ENCODE measurements at places on chromosomes 7 and 10. TPM values are rescaled to one million over a fixed set of nuclear protein-coding genes. Genes with fewer than 3 reads are reported as not detected.

Gene GRM3
- total RNA-seq: not detected

Gene NAT16
- total RNA-seq: not detected

Gene WAPL
- total RNA-seq: 71.4 TPM

Gene TSPAN12
- 34.9 TPM for total RNA-seq

Gene TMEM229A
- total RNA-seq: not detected

Gene LDB3
- 3.5 TPM for total RNA-seq

Gene EPO
- total RNA-seq: not detected

DNA sequence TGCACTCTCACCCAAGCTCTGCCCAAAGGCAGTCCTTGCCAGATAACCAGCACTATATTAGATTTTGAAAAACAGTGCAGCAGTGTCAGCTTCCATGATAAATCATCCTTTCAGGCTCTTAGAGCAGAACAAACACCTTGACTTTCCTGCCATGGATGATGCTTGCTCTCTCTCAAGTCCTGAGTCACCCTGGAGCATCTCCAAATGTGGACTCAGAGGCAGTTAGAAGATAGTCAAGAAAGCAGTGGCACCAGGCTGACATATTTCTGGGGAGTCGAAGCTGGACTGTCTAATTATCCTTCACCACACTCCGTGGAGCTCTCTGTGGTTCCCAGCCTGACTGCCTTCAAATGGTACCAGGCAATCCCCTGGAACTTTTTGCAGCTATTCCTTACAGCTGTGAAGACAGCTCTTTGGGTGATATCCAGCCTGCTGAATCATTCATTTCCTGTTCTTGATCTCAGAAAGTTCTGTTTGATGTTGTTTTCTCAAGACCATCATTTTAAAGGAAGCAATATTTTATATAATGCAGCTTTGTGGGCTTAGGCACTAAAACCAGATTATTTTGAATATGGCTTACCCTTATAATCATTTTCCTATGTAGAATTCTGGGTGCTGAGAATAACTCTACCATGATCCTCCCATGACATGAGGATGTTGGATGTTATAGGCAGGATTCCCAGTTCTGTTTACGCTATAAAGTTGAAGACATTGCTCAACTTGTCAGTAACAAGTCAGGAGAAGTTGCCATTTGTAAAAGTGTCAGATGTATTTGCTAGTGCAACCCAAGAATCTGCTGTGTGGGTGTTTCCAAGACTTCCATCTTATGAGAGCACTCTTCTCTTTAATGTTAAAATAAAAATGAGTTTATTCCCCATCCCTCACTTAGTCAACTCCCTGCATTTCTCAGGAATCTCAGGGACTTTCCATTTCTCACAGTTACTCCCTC, 233.8 kb downstream of the C7orf25 start:
- peaks cover 4% of the 10 kb centered on the region for H3K4me1 ChIP-seq
- no peak for DNase-seq
- H3K4me3 ChIP-seq: no peak overlapping the region
- H3K27ac ChIP-seq: peak overlapping the region; percentile 77
- no peaks in the 10 kb centered on the region for H3K36me3 ChIP-seq
- no peaks in the 10 kb centered on the region for H3K27me3 ChIP-seq

DNA sequence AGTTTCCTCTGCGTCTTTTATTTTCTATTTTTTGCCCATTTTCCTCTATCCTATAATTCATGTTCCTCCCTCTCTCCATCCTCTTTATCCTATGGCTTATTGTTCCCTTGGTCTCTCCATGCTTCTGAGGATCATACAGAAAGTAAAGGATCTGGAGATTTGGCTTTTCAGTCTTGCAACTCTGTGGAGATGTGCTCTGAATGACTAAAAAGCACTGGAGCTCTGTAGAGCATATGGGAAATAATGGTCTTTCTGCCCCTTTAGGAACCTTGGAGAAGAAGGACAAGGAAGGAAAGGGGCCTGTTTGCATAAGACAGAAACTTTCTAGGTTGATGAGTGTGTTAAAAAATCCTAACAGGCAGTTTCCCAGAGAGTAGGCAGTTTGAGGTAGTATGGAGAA, 120.1 kb downstream of the PHTF2 start:
- no peaks in the 10 kb centered on the region for H3K4me1 ChIP-seq
- no peak overlapping the region for H3K27ac ChIP-seq
- peaks cover 13% of the 10 kb centered on the region for H3K36me3 ChIP-seq

DNA sequence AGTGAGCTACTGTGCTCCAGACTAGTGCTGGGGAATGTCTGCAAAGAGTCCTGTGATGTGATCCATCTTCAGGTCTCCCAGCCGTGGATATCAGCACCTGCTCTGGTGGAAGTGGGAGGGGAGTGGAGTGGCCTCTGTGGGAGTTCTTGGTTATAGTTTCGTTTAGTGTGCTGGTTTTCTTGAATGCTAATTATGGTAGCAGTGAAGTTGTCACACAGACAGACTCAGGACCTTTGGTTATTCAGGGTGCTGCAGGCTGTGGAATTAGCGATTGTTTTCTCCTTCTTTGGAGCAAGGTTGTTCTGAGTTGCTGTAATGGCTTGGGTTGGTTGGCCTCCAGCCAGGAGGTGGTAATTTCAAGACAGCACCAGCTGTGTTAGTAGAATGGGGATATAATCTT, 132.7 kb upstream of the HGF start:
- H3K4me3 ChIP-seq: no peak overlapping the region
- no peak overlapping the region for H3K27ac ChIP-seq
- no peaks in the 10 kb centered on the region for H3K27me3 ChIP-seq
- no peaks in the 10 kb centered on the region for H3K4me1 ChIP-seq
- no peak for DNase-seq

DNA sequence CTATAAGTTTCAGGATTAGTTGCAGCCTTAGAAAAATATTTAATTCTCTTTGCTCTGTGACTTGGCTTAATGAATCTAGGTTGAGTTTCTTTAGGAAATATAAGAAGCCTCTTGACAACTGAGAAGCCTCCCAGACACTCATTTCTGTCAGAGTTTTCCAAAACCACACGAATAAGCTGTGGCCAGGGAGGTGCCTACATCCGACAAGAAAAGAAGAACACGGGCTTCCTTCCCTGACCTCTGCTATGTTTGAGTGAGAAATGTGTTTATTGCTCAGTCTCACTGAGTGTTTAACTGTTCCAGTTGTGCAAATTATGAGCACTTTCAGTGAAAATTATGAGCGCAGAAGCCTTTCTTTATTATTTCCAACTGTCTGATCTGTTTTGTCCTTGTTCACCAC, 105.0 kb downstream of the TRIL start:
- H3K27me3 ChIP-seq: peaks cover 46% of the 10 kb centered on the region
- H3K36me3 ChIP-seq: no peaks in the 10 kb centered on the region
- no peak overlapping the region for H3K27ac ChIP-seq
- peaks cover 4% of the 10 kb centered on the region for H3K4me1 ChIP-seq

GRCh38 chr7:98058186-98058585, 48.5 kb upstream of the LMTK2 start:
- no peak overlapping the region for H3K27ac ChIP-seq
- H3K4me1 ChIP-seq: no peaks in the 10 kb centered on the region
- peaks cover 5% of the 10 kb centered on the region for H3K27me3 ChIP-seq
- no peaks in the 10 kb centered on the region for H3K36me3 ChIP-seq
- no peak for DNase-seq

DNA sequence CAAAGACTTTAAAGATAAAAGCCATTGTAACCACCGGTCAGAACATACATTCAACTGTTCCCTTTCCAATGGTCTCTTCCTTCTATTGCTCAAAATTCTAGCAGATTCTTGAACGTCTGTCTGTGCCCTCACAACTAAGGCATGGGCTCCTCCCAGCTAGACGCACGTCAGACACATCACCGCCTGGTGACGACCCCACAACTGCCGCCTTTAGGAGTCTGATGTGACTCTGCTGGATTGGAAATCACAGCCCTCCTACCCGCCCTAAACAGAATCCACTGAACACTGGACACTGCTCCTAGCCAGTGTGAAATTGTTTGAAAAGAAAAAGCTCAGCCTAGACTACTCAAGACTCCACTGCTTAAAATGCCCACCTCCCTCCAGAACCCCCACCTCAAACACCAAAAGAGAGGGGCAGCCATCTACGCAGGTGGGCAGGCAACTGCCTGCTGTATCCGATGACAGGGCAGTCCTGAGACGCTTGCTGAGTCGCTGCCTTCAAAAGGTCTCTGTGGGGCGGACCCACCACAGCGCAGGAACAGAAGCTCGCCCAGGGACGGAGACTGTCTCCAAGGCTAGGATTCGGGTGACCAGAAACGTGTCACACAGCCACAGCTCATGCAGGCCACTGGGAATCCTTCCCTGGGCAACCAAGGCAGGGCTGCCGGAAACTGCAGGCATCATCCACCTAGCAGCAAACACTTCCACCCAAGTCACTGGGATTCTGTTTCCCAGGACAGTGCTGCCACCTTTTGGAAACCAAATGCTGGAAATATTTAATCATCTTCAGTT, 34.7 kb downstream of the GSDME start:
- H3K36me3 ChIP-seq: no peaks in the 10 kb centered on the region
- no peak overlapping the region for H3K27ac ChIP-seq
- no peak overlapping the region for H3K4me3 ChIP-seq
- no peaks in the 10 kb centered on the region for H3K27me3 ChIP-seq

- H3K36me3 ChIP-seq: no peaks in the 10 kb centered on the region
- no peak overlapping the region for H3K4me3 ChIP-seq
- no peak for DNase-seq
- no peaks in the 10 kb centered on the region for H3K4me1 ChIP-seq
- H3K27ac ChIP-seq: no peak overlapping the region
Measured at GRCh38 chr10:78664929-78665553, 403.7 kb upstream of the ZMIZ1 start.

DNA sequence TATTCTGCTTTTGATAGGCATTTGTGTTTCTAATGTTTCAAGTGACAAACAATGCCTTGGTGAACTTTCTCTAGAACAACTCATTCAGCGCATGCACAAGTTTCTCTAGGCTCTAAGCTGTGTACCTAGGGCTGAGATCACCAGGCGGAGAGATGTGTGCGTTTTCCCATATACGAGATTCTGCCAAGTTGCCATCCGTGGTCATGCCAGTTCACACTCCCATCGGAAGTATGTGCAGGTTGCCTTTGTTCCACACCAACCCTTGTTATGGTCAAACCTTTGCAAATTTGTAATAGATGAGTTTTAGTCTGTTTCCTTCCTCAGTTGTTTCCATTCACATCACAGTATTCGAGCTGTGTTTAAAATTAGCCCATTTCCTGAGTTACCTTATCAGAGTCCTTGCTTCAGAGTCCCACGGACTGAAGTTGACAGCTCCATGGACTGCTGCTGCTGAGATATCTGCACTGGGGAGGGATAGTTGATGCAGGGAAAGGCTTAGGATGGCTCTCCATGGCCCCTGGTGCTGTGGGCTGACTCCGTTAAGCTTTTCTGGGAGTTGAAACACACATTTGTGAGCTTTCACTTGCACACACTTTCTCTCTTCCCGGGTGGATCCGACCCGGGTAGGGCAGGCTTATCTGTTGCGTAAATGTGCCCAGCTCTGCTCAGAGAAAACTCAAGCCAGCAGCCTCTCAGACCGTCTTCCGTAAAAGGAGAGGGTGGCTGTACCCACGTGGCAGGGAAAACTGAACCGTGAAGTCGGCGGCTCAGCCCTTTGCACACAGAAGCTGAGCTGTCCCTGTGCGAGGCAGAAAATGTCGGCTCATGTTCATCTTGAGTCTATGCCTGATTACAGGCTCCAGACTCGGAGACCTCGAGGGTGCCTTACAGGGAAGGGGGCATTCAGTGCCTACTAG, 49.4 kb downstream of the HK1 start:
- H3K27me3 ChIP-seq: no peaks in the 10 kb centered on the region
- peaks cover 23% of the 10 kb centered on the region for H3K4me1 ChIP-seq
- peak; percentile 75 for DNase-seq
- no peaks in the 10 kb centered on the region for H3K36me3 ChIP-seq

GRCh38 chr7:50622821-50623220, 57.6 kb upstream of the DDC start:
- no peaks in the 10 kb centered on the region for H3K27me3 ChIP-seq
- H3K4me1 ChIP-seq: no peaks in the 10 kb centered on the region
- H3K27ac ChIP-seq: no peak overlapping the region
- H3K36me3 ChIP-seq: no peaks in the 10 kb centered on the region
- H3K4me3 ChIP-seq: no peak overlapping the region
- DNase-seq: no peak

GRCh38 chr10:123150986-123151736, 3.0 kb upstream of the BUB3 start:
- peaks cover 74% of the 10 kb centered on the region for H3K27me3 ChIP-seq
- DNase-seq: no peak
- H3K4me3 ChIP-seq: peak overlapping the region; percentile 39
- H3K36me3 ChIP-seq: peaks cover 2% of the 10 kb centered on the region
- H3K4me1 ChIP-seq: peaks cover 18% of the 10 kb centered on the region

DNA sequence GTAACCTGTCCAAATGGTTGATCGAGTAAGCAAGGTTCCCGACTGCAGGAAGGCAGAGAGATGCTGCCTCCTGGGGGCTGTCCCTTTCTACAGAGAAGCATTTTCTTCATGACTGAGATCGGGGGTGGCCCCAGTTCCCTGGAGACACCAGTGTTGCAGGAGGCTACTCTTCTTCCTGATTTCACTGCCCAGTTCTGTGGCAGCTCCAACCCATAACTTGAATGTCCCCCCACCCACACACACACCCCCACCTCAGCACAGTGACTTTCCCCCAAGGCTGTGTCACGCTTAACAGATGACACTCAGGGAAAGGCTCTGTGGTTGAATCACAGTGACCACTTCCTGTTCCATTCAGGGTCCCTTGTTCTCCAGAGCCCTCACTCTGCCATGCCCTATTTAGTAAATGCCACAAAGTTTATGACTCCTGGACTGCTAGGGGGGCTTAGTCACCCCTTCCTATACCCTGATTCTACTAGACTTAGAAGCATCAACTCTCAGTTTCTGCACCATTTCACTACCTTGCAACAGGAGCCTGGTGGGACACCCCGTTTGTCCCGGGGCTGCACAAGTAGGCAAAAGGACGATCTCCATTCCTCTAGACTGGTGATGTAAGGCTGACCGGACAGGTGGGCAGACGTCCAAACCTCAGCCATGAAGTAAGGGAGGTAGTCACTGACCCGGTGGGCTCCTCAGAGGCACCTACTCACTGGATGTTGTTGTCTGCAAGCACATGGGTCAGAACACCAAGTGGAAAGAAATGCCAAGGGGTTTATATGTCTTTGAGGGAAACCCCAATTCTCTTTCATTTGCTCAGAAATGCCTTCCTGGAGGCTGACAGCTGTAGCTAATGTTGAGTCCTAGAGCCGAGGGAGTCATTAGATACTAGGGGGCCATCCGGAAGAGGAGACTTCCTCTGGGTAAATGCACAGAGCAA, 31.3 kb upstream of the SMC3 start:
- H3K4me3 ChIP-seq: no peak overlapping the region
- peaks cover 14% of the 10 kb centered on the region for H3K27me3 ChIP-seq
- DNase-seq: peak; percentile 36
- no peaks in the 10 kb centered on the region for H3K4me1 ChIP-seq
- H3K36me3 ChIP-seq: no peaks in the 10 kb centered on the region
- H3K27ac ChIP-seq: no peak overlapping the region

- H3K36me3 ChIP-seq: no peaks in the 10 kb centered on the region
- H3K27me3 ChIP-seq: no peaks in the 10 kb centered on the region
- no peak overlapping the region for H3K4me3 ChIP-seq
- DNase-seq: no peak
Measured at GRCh38 chr10:113965683-113966082, 78.0 kb upstream of the ADRB1 start.

DNA sequence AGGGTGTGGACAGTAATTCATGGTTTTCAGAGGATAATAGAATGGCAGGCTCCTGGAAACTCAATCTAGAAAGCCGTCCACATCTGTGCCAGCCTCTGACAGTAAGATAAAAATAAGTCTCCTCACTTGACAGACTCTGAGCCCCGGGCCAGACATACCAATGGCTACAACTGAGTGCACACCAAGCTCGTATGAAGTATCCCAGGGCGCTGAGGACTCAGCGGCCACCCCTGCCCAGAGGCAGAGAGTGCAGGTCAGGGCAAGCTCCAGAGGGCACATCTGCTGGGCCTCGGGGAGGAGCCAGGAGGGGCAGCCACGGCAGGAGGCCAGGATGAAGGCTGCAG, 262.8 kb upstream of the TCERG1L start:
- no peak overlapping the region for H3K4me3 ChIP-seq
- H3K36me3 ChIP-seq: no peaks in the 10 kb centered on the region
- no peak for DNase-seq
- H3K27me3 ChIP-seq: no peaks in the 10 kb centered on the region
- no peaks in the 10 kb centered on the region for H3K4me1 ChIP-seq
- H3K27ac ChIP-seq: no peak overlapping the region
